ENCODE measurements at places on chromosomes 3 and 15.

DNA sequence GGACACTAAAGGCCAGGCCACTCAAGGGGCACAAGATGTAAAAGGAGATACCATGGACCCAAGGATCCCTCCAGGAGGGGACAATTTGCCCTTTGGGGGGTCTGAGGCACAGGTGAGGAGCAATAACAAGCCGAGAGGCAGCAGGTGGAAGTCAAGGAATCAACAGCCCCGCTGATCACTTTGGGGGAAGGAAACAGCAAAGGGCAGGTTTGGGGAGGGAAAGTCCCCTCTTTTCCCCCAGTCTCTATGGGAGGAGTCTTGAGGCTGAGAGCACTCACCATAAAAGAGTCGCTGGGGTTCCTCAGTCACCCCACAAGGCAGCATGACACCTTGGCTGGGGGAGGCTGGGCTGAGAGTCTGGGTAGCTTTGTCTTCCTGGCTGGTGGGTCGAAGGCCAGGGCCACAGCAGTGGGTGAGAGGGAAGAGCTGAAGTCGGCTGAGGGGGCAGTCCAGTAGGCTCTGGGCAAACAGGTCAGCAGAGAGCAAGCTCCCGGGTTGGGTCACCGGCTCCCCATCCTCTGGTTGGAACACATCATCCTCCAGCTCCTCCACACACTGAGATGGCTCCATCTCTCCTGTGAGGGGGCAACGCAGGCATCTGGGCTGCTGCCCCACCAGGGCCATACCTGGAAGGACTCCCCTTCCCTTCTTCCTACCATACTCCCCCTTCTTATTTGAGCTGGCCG lies 3.0 kb downstream of the BMF start:
- peak; percentile 58 for DNase-seq

DNA sequence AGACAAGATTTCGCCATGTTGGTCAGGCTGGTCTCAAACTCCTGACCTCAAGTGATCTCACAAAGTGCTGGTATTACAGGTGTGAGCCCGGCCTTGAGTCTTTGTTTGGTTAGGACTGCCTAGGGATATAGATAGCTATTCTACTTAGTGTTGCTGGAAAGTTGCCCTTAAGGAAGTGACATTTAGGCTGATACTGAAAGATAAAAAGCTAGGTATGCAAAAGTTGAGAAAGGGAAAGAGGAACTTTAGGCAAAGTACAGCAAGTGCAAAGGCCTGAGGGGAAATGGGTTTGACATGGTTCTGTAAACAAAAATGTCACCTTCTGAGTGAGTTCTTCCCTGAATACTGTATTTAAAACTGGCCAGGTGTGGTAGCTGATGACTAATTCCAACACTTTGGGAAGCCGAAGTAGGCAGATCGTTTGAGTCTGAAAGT lies 111.5 kb downstream of the ZNF609 start:
- DNase-seq = peak; percentile 68

DNA sequence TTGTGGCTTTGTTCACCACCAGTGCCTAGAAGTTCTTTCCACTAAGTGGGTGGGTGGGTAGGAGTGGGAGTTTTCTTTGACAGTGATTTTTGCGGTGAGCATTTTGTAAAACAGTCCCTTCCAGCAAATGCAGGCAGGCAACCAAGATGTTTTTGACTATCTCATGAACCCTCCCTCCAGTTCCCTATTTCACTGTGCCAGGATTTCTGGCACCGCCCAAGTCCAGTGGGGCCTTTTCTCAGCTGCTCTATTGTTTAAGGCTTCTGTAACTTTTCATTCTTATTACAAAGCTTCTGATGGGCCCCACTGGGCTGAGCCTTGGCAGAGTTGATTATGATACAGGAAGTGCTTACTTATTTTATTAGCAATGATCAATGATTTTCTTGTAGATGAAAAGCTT lies 236.0 kb downstream of the EDEM1 start:
- no peak for DNase-seq

GRCh38 chr3:61005591-61005990 lies 245.7 kb downstream of the FHIT start:
- no peak for DNase-seq

DNA sequence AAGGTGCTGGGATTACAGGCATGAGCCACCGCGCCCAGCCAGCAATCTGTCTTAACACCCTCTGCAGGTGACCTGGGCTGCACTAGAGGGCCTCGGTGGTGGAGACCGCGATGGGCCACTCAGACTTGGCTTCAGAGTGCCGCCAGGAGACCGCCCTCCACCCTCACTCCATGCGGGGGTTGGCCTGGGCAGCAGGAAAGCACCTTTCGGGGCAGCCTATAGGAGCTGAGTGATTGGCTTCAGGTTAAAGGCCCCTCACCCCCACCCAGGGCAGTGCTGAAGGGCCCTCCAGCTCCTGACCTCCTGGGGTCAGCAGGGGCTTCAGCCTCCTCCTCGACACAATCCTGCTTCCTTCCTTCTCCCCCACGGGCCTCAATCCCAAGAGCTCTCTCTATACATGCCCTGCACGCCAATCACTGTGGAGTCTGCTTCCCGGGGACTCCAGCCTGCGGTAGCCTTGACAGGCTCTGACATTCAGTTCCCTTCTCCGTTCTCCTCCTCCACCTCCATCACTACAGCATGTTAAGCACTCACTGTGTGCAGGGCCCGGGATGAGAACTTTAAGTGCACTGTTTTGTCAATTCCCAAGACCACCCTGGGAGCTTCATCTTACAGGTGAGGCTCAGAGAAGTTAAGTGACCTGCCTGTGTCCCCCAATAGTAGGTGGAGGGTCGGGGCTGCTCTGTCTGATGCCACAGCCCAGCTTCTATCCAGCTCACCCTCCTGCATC lies 225.3 kb downstream of the XXYLT1 start:
- no peak for DNase-seq

GRCh38 chr3:129439226-129439816 lies 427 bp downstream of the MBD4 start:
- DNase-seq = no peak

GRCh38 chr3:125313060-125313635 lies 62.0 kb downstream of the ZNF148 start:
- DNase-seq = no peak

GRCh38 chr3:30631243-30631904 lies 25.0 kb downstream of the TGFBR2 start:
- no peak for DNase-seq

DNA sequence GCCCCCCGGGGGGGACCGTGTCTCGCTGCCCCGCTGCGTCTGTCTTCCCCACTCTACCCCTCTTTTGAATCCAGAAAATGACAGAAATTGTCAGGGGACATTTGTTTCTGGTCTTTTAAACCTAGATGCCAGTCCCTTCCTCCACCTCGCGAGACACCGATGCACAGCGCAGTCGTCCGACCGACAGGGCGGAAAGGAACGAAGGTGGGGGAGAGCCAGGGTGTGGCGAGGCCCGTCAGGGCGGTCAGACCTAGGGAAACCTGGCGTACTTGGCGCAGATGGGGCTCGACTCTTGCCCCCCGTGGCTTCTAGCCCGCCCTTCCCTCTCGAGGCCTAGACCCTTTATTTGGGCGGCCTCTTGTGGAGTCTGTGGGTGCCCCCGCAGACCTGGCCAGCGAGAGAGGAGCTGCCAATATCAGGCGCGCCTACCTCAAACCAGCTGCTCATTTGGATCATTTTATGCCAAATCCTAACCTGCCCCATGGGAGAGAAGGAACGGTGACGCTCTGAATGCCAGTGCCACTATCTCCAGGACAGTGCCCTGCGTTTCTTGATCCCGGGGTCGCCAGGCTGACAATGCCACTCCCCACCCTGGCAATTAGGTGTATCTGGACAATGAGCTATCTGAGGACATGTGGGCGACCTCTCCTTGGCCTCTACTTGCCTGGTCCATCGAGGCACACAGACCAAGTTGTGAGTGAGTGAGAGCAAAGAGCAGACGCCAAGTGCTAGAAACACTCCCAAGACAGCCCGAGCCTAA lies 500 bp upstream of the RAB6B start:
- no peak for DNase-seq

DNA sequence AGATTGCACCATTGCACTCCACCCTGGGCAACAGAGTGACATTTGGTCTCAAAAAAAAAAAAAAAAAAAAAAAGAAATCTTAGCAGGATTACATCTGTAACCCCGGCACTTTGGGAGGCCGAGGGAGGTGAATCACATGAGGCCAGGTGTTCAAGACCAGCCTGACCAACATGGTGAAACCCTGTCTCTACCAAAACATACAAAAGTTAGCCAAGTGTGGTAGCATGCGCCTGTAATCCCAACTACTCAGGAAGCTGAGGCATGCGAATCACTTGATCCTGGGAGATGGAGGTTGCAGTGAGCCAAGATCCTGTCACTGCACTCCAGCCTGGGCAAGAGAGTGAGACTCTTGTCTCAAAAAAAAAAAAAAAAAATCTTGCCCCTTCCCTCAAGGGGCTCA lies 40.4 kb downstream of the LIPC start:
- DNase-seq = no peak

DNA sequence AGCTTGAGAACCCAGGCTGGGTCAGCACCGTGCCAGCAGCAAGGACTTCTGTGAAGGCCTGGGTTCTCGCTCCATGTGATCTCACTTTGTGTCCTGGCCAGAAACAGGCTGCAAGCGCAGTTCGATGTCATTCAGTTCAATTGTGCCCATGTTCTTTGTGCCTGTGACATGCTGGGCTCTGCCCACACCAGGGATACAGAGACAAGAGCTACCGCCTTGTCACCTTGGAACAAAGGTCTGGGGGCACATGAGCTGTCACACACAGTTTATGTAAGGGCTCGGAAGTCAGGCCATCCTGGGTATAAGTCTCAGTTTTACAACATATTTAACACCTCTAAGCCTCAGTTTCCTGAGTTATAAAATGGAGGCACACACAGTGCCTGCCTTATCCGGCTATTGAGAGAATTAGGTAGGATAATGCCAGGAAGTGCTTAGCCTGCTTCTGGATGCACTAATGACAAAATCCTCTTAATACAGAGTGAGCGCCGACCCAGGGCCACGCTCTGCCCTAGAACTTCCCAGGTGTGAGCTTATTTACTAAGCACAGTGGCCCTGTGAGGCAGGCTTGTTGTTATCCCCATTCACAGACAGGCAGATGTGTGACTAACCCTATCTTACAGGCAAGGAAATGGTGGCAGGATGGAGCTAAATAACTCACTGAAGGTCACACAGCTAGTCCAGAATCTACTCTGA lies 50.4 kb upstream of the LIMD1 start:
- DNase-seq = no peak

DNA sequence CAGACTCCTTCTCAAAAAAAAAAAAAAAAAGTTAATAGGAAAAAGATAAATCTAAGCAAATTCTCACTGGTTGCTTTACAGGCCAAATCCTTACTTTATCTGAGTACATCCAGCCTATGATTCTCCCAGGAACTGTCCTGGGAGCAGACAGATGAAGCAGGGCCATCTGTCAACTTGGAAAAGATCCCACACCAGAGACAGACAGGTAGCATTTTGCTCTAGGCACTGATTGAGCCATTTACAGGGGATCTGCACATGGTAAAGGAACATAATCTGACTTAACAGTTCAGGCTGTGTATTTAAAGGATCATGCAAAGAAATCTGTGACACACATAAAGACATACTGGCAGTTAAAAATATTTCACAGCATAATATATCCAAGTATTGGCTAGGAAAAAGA lies 1006.5 kb downstream of the TBL1XR1 start:
- DNase-seq = no peak
